ENCODE measurements at places on chromosomes 2 and 18.

- ATAC-seq, result no peak
Observed at GRCh38 chr2:197908156-197908555, 103.8 kb downstream of the PLCL1 start.

- ATAC-seq, result no peak
Observed at GRCh38 chr2:10471046-10471571, 23.0 kb upstream of the ODC1 start.

DNA sequence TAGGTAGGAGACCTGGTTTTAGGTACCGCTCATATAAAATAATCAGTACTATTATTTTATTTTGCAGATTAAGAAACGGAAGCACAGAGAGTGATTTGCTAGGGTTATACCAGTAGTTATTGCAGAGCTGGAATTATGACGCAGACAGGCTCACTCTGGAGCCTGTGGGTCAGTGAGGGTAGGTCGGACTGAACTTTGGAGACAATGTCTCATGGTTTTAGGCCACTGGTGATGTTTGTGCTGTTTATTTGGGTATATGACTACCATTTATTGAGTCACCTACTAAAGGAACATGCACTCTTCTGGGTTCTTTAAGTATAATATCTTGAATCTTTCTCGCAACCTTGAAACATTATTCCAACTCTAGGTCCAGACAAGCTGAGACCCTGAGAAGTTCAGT is 33.5 kb upstream of the IL1R1 start:
- ATAC-seq, result no peak

GRCh38 chr2:44943693-44944101 is 2.2 kb downstream of the SIX3 start:
- ATAC-seq, result no peak

DNA sequence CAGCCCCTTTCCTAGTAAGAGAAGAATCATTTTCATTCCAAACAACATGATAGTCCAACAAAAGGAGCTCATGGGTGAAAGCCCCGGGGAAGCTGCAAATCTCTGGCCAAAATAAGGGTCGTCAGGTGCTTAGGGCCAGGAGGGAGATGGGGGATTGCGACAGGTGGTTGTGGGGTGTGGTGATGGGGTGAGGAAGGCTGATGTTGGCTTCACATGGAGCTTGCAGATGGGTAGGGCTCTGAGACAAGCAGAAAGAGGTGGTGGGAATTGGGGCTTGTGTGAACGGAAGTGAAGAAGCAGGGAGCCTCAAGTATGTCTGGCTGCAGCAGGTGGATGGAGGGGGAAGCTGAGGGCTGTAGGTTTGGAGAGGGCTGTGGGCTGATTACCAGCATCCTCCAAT is 126.1 kb downstream of the CLIP4 start:
- ATAC-seq, result no peak

DNA sequence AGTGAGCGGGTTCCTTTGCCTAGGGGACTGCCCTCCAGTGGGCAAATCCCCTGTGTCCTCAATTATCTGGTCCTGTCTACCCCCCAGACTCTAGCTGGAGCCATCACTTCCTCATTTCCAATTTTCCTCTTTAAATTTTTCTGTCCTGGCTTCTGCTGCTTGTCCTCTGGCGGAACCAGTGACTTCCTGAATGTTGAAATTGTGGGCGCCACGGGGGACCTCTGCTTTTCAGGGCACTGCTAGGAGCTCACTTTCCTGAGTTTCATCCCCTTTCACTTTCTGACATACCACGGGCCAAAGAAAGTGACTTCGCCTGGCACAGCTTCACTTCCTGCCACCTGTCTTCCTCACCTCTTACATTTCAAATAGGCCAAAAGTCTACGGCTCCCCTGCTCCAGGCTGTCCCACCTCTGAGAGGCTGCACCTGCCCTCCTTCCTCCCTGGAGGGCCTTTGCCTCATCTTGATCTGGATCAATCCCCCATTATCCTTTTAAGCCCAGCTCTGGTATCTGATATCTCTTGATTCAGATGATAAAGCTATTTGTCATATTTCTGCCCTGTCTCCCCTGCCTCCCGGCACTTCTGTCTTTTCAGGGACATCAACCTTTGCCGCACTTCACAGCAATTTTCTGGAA is 1.4 kb upstream of the MARCO start:
- ATAC-seq, result no peak

GRCh38 chr2:43729491-43730174 is 44.2 kb upstream of the DYNC2LI1 start:
- ATAC-seq, result peak; percentile 21

DNA sequence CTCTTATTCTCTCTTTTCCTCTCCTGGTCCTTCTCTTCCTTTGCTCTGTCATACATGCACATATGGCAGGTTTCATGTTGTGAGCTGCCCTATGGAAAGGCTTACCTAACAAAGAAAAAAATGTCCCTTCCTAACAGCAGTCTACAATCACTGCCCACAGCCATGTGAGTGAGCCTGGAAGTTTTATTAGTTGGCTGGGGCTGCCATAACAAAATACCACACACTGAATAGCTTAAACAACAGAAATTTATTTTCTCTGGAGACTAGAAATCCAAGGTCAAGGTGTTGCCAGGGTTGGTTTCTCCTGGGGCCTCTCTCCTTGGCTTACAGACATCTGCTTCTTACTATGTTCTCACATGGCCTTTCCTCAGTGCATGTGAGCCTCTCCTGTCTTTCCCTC is 142.1 kb downstream of the TRIB2 start:
- no peak for ATAC-seq

DNA sequence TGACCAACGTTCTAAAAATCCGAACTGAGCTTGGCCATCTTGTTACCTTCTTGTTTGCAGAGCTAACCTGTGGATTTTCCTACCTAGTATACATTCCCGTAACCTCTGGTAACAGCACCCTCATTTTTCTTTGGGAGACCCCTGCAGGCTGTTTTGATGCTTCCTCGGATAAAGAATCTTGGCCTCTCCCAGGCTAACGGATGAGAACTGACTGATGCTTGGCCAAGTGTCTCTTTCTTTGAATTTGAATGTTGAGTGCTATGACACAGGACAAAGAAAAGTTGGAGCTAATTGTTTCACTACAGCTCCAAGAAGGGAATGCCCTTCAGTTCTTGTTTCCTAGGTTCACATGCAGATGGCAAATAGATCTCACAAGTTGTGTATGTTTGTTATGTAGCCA is 19.3 kb upstream of the CAVIN2 start:
- no peak for ATAC-seq

- no peak for ATAC-seq
Observed at GRCh38 chr2:107717661-107718060, 109.0 kb upstream of the RGPD4 start.

DNA sequence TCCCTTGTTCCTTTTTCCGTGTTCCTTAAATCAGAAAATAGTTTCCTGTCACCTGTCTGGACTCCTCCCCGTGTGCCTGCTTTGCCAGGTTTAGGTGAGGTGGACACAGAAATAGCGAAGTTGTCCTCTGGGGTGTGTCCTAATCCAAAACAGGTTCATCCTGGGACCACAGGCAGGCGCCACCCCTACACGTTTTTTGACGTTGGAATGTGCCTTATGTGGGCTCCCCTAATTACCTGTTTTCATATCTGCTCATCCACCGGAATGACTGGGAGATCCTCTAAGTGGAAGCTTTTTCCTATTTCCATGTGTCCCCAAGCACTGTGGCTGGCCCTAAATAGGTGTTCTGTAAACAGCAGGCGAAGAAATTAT is 49.0 kb upstream of the PAIP2B start:
- no peak for ATAC-seq

DNA sequence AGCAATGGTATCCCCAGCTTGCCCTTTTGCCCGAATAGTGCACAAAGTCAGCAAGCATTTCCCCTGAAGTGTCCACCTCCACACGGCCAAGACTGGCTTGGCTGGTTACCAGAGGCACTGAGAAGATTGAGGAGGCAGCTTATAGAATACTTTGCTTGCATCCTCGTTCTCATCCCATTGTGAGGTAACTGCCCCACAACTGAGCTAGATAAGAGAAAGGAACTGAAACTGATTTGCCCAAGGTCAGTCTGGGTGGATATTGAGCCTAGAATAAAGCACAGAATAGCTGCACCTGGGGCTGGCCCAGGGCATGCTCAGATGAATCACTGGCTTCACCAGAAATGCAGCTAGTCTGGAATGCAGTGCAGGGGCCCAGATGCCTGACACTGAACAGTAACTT is 32.7 kb upstream of the MAP4K3 start:
- peak; percentile 40 for ATAC-seq

GRCh38 chr2:225512469-225512868 is 113.0 kb downstream of the NYAP2 start:
- ATAC-seq, result no peak

DNA sequence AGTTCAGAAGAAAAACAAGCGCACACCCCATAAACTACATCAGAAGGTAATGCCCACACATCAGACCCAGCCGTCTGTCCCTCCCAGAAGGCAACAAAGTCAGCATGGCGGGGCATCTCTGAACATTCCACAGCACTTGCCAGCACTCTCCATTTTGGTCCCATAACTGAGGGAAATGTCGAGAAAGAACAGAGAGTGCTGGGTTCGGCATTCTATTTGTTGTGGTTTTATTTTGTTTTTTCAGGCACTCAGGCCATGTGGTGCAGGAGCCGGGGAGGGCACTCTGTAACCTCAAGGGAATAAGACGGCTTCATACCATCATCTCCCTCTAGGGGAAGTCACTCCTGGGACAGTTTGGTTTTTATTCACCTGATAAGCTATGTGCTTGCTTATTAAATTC is 156.0 kb downstream of the SEPTIN10 start:
- ATAC-seq, result no peak

DNA sequence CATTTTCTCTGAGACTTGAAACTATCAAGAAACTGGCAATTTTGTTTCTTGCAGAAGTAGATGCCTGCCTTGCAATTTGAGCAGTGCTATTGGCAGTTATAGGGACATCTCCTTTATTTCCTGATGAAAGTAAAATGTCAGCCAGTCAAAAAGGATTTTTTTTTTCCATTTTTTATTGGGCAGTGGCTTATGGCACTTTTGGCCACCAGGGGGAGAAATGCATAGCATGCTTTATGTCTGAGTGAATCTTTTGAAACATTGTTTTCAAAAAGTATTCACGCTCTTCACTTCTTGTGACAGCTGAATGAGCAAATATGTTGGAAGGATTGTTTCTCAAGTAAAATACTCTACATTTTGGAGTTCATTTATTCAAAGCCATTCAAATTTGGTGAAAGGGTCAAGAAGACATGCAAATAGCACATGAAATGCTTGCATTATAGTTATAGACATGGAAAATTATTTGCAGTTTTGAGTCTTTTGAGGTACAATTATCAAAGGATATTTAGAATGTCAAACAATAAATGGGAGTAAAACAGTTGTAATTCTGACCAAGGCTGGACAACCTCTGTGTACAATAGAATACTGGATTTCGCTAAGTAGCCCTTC is 491.0 kb downstream of the CDH2 start:
- no peak for ATAC-seq

DNA sequence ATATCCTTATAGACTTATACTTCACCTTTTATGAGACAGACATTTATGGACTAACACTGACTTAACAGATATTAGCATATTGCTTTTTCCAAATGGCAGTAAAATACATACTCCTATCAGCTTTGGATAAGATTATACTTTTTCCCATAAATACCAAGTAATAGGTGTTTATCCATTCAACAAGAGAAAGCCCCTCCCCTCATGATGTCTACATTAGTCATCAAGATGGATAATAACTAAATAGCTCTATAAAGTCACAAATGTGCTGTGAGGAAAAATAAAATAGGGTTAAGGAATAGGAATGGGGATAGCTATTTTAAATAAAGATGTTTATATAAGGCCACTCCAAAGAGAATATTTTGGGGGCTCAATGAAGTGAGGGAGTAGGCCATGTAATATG is 39.4 kb downstream of the CSRNP3 start:
- no peak for ATAC-seq

- no peak for ATAC-seq
Observed at GRCh38 chr18:79866889-79867574, 69.3 kb downstream of the KCNG2 start.

DNA sequence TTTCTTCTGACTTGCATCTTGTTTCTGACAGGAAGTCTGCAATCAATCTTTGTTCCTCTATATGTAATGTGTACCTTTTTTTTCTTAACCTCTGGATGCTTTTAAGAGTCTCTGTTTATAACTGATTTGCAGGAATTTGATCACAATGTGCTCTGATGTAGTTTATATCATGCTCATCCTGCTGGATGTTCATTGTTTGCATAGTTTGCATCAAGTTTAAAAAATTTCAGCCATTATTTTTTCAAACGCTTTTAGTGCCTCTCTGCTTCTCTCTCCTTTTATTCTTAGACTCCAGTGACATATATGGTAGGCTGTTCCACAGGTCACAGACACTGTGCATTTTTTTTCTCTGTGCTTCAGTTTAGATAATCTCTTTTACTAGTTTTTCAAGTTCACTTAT is 23.9 kb downstream of the RBKS start:
- no peak for ATAC-seq

DNA sequence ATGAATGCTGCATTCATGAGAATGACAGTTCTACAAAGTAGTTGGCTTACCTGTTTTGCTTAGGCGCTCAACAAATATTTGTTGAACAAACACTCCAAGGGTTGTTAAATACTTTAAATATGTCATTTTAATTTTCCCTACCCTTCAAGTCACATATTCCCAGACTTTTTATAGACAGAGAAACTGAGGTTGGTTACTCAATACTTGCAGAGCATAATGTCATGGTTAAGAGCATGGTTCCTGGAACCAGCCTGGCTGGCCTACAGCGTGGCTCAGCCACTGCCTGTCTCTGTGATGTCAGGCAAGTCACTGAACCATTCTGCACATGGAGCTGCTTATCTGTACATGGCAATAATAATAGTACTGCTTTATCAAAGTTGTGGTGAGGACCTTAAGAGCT is 120.0 kb upstream of the STK17B start:
- no peak for ATAC-seq

GRCh38 chr2:3171564-3172264 is 205.9 kb downstream of the EIPR1 start:
- no peak for ATAC-seq

DNA sequence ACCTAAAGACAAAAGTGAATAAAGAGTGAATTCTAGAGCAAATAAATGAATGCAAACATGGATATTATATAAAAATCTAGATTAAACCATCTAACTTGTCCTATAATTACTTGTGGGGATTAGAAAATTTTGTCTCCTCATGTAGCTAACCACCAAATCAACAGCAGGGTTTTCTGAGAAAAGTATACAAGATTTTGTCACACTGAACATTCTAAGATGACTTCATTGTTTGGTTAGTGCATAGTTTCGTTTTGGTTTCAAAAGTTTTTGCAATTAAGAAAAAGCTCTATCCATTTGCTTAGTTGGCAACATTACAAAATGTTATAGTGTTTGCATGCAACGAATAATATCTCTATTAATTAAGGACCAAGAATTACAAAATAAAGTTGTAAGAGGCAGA is 125.0 kb downstream of the LRP2 start:
- ATAC-seq, result no peak

GRCh38 chr2:62404913-62405312 is 101.1 kb downstream of the TMEM17 start:
- no peak for ATAC-seq

GRCh38 chr18:42937436-42937835 is 178.0 kb downstream of the RIT2 start:
- no peak for ATAC-seq

DNA sequence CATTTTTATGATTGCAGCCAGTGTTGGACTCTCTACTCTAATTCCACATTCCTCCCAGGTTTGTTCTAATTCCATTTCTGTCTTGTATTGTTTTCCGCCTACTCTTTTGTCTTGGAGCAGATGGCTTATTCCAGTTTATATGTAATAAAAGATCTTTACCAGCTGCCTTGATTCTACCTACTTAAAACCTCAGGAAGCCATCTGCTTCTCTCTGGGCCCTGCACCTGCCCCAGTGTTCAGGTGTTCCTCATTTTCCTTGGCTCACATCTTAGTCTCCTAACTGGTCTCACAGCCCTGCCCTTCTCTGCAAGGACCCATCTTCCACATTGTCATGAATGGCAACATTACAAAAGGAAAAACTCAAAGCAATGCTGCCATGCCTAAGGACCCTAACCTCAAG is 21.0 kb upstream of the IL37 start:
- ATAC-seq, result no peak

Measured in motor neuron (in vitro differentiated cells).